HS-27A (cell line): ENCODE measurements at places on chromosomes 11 and 22.

DNA sequence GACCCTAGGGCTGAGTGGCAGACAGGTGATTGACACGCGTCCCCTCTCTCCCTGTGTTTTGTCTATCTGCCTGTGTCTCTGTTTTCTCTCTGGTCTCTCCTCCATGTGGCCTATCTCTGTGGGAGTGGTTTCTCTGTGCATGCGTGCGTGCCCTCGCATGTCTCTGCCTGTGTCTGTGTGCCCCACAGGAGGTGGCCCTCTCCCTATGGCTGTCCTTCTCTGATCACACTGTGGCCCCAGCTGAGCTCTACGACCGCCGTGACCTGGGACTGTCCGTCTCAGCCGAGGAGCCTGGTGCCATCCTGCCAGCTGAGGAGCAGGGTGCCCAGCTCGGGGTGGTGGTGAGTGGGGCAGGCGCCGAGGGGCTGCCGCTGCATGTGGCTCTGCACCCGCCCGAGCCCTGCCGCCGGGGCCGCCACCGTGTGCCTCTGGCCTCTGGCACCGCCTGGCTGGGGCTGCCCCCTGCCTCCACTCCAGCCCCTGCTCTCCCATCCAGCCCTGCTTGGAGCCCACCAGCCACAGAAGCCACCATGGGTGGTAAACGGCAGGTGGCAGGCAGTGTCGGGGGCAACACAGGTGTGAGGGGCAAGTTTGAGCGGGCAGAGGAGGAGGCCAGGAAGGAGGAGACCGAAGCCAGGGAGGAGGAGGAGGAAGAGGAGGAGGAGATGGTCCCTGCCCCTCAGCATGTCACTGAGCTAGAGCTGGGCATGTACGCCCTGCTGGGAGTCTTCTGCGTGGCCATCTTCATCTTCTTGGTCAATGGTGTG, 11.6 kb downstream of the TMEM132A start:
- no peak for DNase-seq

DNA sequence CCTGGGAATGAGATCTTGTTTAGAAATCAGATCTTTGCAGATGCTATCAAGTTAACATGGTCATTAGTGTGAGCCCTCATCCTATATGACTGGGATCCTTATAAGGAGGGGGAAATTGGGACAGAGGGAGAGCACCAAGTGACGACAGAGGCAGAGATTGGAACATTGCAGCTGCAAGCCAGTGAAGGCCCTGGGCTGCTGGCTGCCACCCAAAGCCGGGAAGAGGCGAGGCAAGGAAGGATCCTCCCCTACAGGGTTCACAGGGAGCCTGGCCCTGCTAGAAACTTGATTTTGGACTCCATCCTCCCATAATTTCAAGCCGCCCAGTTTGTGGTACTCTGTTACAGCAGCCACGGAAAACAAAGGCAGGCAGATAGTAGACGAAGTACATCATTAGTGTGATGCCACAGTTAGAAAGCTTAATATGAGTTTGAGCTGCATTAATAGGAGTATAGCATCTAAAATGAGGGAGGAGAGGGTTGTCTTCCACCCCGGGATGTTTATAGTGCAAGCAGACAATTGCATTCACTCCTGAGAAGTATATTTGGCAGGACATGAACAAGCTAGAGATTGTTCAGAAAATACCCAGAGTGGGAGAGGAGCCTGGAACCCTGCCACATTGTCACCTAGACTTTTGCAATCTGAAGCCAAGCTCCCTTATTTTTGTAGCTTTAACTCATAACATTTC, 56.8 kb upstream of the CLMP start:
- DNase-seq, result no peak

DNA sequence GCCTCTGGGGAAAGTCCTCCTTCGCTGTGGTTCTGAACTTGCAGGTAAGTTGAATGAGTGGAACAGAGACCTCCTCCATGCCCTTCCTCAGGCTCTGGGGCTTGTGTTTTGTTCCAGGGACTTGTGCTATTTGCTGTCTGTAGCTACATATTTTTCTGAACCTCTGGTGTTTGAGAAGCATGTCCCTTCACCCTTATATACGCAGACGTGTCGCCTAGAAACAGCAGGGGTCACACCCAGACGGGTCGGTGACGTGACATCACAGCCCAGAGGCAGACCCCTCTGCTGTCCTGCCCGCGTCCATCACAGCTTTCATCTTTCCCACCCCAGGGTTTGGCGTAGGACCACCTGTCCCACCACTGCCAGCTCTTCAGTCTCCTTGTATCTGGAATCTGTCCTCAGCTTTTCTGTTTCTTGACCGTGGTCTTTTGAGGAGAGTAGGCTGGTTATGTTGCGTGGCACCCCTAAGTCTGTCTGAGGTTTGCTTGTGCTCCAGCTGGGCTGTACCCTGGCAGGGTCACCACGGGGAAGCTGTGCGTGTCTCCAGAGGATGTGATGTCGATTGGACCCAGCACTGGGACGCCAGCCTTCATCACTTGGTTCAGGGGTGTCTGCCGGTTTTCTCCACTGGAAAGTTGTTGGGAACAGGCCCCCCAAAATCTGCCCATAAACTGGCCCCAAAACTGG, 13.4 kb upstream of the MUC5B start:
- DNase-seq, result no peak

DNA sequence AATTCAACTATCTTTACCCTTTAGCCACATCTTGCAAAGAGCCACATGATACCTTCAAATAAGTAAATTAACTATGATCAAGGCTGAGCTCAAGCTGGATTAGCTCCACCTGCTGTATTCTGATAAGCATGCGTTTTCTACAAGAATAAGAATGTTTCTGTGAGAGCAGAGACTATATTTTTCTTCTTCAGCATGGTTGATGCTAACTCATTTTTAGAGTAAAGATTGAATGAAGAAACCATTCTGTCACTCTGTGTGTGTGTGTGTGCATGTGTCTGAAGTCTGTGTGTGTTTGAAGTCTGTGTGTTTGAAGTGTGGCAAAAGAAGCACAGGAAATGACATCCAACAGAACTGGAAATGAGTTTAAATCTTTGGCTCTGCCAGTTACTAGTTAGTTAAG, 12.0 kb upstream of the LAYN start:
- no peak for DNase-seq

- DNase-seq, result no peak
These were observed 539.5 kb upstream of the LUZP2 start for GRCh38 chr11:23957314-23957713.

- DNase-seq, result no peak
These were observed 2.2 kb upstream of the MRGPRG start for GRCh38 chr11:3220521-3221407.

GRCh38 chr11:58923300-58923788, 15.9 kb upstream of the GLYATL1 start:
- no peak for DNase-seq

GRCh38 chr22:37627545-37627944, 11.9 kb upstream of the SH3BP1 start:
- no peak for DNase-seq

DNA sequence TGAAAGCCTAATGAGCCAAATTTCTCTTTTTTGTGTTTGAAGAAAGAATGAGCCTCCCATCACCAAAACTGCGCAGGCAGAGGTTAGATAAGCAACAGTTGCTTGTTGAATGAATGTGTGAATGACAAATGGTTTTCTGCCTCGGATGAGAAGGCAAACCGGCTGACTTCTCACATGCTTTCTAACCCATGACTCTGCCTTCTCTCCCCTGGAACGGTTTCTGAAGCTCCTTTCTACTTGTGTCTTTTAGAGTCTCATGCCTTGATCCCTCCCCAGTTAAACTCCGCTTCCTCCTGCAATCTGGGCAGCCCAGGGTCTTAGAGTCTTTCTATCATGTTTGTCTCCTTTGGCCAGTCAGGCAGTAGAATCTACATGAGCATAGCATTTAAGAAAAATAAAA, 342.1 kb upstream of the NCAM1 start:
- no peak for DNase-seq

- DNase-seq, result no peak
These were observed 74.7 kb downstream of the SC5D start for GRCh38 chr11:121367001-121367843.

GRCh38 chr11:1127664-1128162, 30.0 kb upstream of the MUC5AC start:
- no peak for DNase-seq

- DNase-seq, result no peak
These were observed 63.9 kb downstream of the GAS2 start for GRCh38 chr11:22730319-22730718.

- DNase-seq, result no peak
These were observed 21.6 kb upstream of the PAK1 start for GRCh38 chr11:77495526-77495925.

GRCh38 chr11:72048766-72049460, 31.4 kb downstream of the NUMA1 start:
- DNase-seq, result no peak

DNA sequence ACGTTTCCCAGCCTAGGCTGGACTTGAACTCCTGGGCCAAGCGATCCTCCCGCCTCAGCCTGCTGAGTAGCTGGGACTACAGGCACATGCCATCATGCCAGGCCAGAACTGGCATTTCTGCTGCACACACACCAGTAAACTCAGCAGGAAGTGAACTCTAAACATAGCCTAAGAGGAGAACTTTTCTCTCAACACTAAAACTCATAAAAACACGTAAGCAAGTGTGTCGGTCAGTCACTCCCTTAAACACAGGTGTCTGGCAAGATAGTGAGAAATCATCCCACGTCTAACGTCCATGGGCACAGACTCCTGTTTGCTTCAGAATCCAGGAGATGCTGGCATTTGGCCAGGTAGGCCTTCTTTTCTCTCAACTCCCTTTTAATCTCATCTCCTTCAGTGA, 104.8 kb downstream of the RPL27A start:
- no peak for DNase-seq

- no peak for DNase-seq
These were observed 172.5 kb upstream of the TMEM45B start for GRCh38 chr11:129643031-129643721.

DNA sequence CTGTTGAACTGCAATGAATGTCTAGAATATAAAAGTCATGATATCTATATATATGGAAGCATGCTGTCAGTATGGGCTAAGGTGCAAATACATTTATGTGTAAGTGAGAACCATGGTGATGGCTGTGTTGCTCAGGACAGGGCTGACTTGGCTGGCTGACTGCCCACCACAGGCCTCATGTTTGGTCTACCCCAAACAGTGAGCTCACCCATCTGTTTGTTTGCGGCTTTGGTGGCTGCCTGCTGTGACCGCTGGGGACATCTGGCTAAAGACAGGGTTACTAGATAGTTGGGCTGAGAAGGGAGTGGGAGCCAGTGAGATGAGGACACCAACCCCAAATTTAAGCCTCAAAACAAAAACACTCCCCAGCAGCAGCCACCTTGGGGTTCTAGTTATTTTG, 6.3 kb downstream of the CD44 start:
- DNase-seq, result no peak

GRCh38 chr22:44523981-44524759, 26.1 kb upstream of the RTL6 start:
- peak; percentile 27 for DNase-seq

DNA sequence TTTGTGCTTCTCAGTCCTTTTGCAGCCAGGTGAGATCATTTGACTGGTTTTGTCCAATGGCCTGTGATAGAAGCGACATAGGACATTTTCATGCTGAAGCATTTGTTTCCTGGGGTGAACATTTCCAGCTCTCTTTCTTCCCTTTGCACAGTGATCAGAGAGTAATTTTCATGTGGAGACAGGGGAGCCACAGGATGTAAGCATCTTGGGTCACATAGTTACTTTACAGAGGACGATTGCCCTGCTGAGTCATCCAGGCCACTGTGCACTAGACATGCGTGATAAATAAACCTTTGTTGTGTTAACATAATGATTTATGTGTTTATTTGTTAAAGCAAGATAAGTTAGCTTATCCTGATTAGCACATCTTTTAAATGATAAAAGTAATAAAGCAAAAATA, 263.5 kb upstream of the CCDC179 start:
- peak; percentile 11 for DNase-seq

DNA sequence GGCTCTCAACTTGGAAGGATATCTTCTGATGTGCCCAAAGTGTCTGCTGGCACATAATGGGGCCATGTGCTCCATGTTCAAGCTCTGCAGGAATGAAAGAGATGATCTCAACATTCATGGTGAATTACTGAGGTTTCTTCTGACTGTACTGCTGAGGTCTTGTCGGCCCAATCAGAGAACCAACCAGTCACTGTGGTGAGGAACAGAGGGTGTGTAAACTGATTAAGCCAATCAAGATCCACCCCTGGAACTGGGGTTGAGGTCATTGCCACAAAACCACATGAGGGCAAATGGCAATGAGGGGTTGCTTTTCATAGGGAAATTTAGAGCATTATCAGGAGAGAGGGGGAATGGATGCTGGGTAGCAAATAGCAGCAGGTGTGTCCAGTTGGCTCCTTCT, 152.3 kb upstream of the RAG2 start:
- DNase-seq, result no peak

- no peak for DNase-seq
These were observed 212.0 kb upstream of the PGR start for GRCh38 chr11:101341578-101341977.

DNA sequence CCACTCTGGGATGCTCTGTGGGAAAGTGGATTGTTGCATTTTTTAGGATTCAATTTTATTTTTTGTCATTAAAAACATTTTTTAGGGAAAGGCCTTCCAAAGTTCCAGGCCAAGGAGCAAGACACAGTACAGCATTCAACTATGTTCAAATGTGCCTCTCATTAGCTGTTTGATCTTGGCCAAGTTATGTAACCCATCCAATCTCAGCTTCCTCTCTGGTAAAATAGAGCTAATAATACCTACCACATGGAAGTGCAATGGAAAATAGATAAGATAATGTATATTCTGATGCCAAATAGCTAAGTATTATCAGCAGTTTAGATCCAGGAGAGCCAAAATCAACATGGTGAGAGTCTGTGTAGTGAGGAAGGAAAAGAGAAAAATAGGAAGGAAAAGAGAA, 220.3 kb upstream of the SESN3 start:
- no peak for DNase-seq

DNA sequence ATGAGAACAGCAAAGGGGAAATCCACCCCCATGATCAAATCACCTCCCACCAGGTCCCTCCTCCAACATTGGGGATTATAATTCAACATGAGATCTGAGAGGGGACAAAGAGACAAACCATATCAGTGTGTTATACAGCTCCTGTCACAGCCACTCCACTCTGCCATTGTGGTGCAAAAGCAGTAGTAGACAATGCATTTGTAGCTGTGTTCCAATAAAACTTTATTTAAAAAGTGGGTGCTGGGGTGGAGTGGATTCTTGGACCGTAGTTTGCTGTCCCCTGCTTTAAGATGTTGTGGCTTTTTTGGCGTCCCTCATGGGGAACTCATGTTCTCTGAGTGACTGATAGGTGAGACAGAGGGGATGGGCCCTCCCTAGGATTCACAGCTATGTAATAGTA, 399.1 kb downstream of the SOX6 start:
- no peak for DNase-seq
